Thymus (tissue), 14 donors: ENCODE measurements at places on chromosomes 4 and X.

DNA sequence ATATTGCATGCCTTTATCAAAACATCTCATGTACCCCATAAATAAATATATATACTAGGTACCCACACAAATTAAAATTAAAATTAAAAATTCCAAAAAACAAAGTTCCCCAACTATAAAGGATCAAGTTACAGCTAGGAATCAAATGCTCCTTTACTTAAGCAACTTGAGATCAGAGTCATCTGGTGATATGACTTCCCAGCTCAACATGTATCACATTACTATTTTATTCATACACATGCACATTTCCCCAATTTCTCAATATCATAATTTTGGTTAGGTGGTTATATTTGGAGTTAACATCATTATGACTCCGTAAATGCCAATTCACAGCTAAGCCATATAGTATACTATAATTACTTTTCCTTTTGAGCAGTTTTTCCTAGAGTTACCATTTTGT, 60.9 kb downstream of the CLOCK start:
- no peak for DNase-seq

DNA sequence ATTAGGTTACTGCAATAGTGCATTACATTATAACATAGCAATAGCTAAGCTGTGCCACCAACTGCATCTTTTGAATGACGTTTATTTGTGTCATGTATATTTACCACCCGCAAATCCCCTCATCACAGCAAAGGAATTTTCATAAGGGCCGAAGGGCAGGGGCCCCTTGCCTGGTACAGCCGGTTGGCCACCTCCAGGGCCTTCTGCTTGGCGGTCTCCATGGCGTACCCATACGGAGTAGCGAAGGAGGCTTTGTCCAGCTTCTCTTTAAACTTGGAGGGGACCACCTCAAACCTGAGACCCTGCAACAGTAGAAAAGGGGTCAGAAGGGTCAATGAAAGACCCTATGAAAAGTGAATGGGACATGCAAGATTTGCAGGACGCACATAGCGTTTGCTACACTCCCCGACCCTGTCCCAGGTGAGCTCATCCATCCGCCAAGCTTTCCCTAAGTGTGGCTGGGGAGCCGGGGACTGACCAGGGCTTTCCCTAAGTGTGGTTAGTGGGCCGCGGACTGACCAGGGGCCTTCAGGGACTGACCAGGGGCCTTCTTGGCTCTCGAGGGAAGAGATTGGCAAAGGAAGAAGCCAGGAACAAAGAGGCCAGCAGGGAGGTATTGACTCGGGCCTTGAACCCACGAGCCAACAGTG, 10.6 kb downstream of the ASMTL start:
- no peak for DNase-seq

- DNase-seq = no peak
Measured at GRCh38 chrX:18649498-18649951, 22.4 kb downstream of the RS1 start.

GRCh38 chr4:150336676-150337412, 245.1 kb upstream of the MAB21L2 start:
- DNase-seq = no peak

DNA sequence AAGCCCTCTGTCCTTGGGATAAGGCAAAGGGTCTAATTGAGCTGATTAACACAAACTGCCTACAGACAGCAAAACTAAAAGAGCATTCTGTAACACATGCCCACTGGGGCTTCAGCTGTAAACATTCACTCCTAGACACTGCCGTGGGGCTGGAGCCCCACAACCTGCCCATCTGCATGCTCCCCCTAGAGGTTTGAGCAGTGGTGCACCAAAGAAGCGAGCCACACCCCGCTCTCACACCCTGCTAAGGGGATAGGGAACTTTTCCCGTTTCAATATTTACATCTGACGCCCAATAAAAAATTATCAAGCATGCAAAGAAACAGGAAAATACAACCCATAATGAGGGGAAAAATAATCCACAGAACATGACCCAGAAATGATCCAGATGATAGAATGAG, 46.9 kb upstream of the HSD17B10 start:
- DNase-seq = no peak

DNA sequence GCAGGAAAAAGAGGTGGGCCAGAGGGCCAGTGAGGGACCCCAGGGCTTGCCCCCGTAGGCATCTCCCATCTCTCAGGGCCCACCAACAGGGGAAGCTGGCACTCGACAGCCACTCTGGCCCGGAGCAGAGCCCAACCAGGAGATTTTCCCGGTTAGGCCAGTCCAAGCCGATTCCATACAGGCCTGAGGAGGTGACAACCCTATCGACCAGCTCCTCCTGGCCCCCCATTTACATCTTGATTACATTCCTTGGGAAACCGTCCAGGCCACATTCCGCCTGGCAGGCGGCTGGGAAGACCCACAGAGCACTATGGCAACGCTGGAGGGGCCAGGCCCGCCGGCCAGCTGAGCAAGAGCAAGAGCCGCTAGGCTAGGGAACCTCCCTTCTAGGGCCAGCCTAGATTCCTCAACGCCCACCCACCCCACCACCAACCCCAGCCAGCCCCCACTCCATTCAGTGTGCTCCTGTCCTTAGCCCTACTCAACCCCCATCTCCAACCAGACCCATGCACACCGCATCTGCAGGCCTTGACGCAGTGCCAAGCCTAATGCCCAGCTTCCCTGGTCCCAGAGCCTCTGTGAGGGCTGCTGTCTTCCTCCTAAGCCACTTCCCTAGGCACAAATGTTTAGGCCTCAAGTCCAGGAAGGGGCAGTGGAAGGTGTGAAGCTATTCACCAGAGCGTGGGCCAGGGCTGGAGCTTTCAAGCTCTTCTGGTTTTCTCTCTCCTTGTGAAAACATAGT, 161.2 kb downstream of the EFNB1 start:
- DNase-seq = no peak

DNA sequence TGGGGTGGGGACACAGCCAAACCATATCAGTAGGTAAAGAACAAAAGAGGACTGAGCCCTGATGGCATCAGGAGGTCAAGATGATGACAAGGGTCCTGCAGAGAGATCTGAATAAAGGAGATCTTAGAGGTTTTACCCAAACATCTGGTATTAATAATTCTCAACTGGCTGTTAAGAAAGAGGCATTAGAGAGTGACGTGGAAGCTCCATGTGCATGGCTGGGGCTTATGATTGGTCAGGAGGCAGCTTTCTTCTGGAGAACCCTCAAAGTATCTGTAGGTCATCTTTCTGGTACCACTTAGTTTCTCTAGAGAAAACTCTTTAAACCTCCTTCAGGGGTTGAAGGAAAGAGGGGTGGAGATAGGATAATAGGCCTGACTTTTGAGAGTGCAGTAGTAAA, 18.7 kb downstream of the MGST2 start:
- DNase-seq = no peak

DNA sequence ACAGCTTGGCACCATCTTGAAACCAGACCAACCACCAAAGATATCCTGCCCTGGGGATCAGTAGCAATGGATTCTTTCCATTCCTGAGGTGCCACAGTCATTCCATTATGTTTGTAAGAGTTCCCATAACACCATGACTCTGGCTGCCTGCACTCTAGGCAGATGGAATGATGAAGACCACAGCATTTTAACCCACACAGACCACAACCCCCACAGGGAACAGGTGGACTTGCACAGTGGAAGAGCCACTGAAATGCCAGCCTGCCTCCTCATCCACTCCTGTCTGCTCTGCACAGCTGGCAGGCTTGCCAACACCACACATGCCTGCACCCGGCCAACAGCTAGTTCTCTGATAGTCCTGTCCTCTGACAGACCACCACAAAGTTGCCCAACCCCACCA, 2362.2 kb upstream of the AGA start:
- DNase-seq = no peak

DNA sequence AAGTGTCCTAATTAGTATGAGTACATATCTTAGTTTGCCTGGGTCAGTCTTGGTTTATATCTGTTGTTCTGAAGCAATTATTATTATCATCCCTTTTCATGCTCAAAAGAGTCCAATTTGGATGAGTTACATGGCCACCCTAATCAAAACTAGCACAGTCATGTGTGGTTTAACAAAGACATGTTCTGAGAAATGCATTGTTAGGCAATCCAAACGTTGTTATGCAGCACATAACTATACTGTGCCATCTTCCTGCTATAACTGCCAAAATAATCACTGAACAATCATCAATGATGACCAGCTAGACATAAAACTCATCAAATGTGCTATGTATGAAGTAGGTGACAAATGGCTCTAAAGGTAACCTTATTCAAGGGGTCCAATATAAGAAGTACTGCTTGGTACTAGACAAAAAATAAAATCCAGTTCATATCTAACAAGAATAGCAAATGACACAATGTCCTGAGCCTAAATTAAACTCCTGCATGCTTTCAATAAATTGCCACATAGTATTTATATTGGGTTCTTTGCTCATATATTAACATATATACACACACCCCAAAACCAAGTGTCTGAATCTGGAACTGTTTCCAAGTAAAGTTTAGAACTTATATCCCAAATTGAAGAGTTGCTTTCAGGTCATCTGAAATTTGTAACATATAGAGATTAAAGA, 41.9 kb downstream of the CNOT6L start:
- no peak for DNase-seq

GRCh38 chr4:113026556-113026955, 22.9 kb upstream of the ANK2 start:
- DNase-seq = no peak

DNA sequence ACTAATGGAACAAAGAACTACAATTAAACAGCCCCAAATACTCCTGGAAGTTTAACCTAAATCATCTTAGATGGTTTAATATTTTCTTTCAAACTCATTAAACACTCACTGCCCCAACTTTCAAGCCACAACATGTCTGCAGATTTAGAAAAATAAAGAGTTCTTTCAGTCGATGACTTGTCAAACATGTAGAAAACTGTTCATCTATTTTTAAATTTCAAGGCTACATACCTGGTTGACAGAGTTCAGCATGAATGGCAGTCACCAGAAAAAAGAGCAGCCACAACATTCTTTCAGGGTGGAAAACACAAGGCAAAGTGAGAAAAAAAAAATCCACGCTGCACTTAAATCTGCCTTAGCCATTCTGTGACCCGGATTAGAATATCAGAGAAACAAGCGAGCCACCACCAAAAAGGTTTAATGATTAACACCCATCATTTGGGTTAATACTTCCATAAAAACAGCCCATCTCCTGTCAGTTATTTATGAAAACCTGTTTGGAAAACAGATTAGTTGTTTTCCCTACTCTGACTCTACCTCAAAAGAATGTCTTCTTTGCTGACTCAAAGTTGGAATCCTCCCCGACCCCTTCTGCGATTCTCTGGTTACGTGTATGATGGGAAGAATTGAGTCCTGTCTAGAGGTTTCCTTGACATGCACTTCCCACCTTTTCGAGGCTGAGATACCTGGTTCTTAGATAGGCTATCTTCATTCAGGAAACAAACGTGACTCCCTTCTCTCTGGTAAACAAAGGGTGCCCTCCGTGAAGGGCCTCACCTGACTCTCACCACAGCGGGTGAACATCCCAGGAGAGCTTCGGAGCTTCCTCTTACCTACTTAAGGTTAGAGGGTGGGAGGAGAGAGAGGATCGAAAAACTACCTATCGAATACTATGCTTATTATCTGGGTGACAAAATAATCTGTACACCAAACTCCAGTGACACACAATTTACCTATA, at the start of gene CLTRN:
TSS of gene CLTRN (minus strand) at position 319 of the 958 bp plus-strand sequence. CDS start at position 289, 30 bp downstream.
- no peak for DNase-seq

DNA sequence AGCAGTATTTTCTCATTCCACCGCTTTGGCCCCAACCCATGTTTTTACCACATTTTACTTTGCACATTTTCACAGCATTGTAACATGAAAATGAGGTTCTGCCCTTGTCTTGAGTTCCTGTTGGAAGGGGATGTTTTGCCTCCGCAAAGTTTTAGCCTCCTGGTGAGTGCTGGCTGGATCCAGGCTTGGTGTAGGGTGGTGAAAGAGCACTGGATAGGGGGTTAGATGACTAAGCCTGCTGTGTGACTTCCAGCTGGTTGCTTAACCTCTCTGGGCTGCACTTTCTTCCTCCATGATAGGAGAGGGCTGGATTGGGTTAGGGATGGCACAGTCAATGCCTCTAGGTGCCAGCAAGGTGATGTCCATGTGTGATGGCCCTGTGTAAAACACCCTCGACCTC, 28.9 kb downstream of the CYTL1 start:
- no peak for DNase-seq

DNA sequence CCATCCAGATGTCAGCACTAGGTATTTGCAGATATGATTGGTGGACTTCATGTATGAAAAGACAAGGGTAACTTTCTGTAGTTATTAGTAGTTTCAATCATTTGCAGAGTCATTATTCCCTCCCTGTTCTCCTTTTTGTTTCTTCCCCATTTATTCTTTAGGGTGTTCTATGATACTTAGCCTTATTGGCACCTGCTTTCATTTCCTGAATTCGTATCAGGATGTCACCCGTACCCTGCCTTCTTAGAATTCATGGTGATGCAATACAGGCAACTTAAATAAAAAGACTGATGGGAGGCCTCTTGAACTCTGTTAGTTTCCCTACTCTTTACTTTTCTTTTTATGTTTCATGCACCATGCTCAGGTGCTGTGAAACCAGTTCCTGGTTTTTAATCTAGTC, 24.2 kb downstream of the MAGED1 start:
- DNase-seq = no peak

DNA sequence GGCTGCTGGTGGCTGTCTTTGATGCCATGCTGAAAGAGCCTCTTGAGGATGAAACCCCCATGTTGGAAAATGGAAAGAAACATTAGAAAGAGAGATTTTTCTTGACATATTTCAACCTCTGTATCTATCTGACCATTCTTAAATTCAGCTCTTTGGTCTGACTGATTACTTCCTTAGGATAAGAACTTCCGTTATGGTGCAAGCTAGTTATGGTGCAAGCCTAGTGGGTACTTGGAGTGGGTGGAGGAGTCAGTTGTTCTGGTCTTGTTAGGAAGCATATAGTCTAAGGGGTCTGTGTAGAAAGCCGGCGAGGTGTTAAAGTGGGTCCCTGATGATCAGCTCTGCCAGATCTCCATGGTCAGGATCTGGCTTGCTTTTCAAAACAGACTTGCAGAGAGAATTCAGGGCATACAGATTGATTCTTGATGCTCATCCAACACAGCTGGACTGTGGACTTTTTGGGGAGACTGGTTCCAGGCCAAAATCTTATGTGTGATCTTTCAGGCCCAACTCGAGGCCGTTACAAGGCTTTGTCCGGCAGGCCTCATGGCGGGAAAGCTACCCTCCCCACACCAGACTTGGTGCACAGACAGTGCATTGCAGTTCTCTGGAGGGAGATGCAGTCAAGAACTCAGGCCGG, 82.8 kb upstream of the BOD1L1 start:
- no peak for DNase-seq
